Midbrain (tissue), 1 donor: ENCODE measurements at places on chromosomes 12 and 14.

DNA sequence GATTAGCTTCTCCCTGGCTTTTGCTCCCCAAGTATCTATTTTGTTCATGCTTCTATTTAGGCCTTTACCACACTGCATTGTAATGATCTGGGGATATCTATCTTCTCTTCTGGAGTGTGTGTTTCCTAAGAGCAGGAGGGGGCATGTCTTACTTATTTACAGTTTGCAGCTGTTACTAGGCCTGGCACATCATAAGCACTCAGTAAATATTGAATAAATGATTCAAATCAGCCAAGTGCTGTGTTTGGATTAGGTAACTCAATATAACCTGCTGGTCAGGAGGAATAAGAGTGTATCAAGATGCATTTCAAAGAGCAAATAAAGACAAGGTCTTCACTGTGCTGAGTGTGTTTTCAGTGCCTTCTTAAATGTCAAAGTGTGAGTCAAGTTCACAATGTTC lies 186.1 kb downstream of the FOXG1 start:
- DNase-seq = no peak

DNA sequence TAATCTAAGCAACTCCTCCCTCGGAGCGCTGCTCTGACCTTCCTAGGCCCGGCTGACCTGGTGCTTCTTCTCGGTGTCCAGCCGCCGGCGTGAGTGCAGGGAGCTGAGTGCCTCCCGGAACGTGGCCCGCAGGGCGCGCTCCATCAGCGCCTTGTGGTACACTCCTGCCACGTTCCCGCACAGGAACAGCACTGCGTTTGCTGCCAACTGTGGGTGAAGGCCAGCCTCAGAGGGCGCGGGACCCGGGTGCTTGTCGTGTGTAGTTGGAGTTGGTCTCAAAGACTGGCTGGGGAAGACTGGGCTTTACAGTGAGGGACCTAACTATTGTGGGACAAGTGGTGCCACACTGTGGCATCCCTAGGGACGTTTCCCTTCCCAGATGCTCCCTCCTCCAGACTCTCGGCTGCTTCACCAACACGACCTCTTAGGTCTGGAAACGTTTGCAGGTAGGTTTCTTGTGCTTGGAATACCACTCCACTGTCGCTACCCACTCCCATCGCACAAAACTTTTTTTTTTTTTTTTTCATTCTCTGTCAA lies 3.1 kb downstream of the ADCY4 start:
- DNase-seq = no peak

DNA sequence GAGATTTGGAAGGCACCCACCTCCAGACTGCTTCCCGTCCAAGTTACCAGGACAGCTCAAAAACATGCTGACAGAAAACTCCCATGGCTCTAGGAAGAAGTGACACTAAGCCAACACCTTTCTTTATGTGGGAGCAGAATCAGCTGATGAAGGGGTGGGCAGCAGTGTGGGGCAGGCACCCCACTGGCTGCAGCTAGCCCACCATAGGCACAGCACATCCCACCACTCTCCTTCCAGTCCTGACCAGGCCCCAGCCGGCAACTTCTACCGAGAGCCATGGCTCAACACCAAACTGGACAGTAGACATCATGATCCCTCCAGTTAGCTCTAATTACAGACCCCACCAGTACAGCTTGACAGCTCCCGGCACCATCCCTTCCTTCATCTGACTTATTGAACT lies 45.0 kb downstream of the SH2B3 start:
- DNase-seq = no peak

- no peak for DNase-seq
These were observed 207.7 kb upstream of the DDHD1 start for GRCh38 chr14:53360829-53361228.

- peak; percentile 26 for DNase-seq
These were observed 54.6 kb downstream of the TSPAN11 start for GRCh38 chr12:30980955-30981662.

DNA sequence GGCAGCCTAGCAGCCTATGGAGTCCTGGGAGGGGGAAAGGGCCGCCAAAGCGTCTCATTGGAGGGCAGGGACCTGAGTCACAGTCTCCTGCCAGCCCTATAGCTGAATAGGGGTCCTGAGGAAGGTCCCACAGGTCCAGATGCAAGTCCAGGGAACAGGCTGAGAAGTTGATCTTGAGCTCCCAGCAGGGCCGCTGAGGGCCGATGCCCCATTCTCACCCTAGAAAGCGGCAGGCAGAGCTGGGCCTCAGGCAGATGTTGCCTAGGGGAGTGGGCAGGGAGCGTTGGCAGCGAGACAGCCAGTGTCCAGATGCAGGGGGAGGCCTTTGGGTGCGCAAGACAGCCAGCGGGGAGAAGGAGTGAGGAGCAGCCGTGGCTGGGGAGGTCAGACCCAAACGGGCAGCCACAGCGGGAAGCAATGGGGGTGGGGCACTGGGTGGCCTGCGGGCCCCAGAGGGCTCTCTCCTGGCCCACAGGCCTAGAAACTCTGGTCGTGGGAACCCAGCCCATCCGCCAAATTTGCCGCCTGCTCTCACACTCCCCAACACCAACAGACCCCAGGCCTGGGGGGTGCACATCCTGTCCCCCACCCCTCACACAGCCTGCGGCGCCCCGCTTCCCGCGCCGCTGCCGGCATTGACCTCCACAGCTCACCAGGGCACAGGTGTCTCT lies 1.1 kb downstream of the HDAC7 start:
- DNase-seq = peak; percentile 28

- no peak for DNase-seq
These were observed 22.0 kb downstream of the MLXIP start for GRCh38 chr12:122100568-122100967.

DNA sequence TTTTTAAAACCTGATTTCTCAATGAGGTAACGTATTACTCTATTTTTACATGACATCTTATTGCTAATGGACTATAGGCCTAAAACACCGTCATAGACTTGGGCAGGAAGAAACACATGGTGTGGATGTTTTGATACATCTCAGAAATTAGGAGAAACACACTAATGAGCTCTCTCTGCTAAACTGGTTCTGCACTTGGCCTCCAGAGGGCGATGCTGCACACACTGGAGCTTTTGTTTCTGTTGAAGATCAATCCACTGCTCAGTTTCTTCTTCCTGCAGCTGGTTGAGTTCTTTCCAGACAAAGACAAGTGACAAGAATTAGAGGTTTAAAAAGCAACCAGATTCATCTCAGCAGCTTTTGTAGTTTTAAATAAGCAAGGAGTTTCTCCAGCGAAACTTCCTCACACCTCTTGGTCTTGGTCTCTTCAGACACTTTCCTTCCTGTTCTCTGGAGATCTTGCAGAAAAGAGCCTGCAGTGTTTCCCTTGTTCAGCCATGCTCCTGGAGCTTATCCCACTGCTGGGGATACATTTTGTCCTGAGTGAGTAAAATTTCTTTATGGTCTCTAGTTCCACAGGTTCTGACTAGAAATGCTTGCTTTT lies 178.5 kb upstream of the OR4E1 start:
- DNase-seq = peak; percentile 49

DNA sequence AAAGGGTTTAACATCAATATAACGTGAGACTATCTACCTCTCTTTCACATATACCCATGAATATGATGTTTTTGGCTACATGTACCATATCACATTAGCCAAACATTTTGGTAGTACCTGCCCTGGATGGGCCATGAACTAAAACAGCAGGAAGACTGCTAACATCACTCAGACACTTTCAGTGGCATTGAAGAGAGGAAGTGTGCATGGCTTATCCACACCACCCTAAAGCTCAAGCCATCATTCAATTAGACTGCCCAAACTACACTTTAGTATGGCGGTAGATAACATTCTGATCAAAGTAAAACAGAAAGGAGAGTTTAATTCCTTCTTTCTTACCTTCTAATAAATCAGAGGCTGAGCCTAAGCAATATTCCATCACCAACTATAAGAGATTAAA lies 103.0 kb downstream of the PEBP1 start:
- no peak for DNase-seq

DNA sequence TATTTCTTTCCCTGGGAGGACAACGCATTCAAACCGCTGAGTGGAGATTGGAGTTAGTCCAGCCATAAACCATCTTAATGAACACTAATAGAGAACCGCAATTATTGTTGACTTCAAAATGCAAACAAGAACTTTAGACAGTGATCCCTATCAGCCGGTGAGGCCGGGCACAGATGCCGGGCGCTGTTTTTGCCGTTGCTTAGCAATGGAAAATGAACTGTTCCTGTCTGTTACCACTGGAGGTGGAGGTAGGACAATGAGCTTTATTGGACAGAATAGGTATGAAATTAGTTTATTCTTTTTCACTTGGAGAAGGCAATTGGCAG lies 216.8 kb downstream of the TTC8 start:
- no peak for DNase-seq

DNA sequence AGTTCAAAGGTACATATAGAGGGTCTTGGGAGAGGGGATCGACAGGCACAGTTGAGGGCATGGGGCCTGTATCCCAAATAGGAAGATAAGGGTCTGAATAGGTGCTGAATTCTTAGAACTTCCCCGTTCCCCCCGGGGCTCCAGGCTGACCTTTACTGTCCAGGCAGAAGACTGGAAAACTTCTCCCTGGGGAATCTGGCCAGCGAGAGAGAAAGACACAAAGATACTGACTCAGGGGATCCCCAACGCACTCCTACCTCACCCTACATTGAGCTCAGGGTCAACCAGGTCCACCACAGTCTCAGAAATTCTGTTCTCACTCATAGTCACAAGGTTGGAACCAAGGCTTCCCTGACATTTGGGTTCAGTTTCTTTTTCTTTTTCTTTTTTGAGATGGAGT lies 46.2 kb downstream of the ACACB start:
- no peak for DNase-seq

GRCh38 chr12:6734506-6735387 lies 10.9 kb downstream of the COPS7A start:
- DNase-seq = no peak

DNA sequence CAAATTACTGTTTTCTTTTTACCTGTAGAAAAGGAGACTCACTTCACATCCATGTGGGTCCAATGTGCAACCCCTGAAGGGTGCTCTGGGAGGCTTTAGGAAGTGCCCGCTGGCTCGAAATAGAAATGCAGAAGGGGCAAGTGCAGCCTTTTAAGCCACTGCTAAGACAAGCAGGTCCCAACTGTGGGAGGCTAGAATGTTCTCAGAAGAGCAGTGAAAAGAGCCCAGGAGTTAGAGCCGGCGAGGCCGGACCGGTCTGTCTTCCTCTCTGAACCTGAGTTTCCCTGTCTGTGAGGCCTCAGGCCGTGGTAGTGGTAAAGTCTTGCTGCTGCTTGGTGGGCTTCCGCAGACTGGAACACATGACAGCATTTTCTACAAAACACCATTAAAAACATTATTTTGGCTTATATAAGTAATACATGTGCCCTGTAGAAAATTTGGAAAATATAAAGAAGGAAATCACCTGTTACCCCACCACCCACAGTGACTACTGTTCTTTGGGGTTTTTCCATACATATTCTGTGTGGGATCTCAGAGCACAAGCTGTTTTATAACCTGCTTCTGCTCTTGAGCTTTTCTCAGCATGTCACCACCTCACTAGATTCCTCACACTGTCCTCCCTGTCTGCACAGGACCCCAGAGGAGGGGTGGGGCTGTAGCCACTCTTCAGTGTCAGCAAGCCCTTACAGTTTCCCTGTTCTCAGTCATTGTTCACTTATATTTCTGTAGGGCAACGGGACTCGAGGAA lies 6.0 kb downstream of the CKB start:
- DNase-seq = no peak

DNA sequence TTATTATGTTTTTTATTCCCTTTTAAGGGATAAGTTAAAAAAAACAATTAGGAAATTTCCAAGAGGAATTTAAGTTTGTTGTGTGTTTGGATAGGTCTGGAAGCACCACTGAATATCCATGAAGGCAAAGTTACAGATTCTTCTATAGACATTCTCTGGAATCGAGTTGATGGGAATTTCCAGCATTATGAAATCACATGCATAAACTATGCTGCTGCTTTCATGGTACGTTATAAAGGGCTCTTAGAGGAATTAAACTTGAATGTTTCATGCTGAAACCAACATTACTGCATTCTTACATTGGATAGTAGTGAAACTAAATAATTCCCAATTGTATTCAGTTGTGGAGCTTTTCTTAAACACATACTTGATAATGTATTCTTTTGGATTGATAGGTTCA lies 21.5 kb upstream of the PTPRQ start:
- DNase-seq = no peak

DNA sequence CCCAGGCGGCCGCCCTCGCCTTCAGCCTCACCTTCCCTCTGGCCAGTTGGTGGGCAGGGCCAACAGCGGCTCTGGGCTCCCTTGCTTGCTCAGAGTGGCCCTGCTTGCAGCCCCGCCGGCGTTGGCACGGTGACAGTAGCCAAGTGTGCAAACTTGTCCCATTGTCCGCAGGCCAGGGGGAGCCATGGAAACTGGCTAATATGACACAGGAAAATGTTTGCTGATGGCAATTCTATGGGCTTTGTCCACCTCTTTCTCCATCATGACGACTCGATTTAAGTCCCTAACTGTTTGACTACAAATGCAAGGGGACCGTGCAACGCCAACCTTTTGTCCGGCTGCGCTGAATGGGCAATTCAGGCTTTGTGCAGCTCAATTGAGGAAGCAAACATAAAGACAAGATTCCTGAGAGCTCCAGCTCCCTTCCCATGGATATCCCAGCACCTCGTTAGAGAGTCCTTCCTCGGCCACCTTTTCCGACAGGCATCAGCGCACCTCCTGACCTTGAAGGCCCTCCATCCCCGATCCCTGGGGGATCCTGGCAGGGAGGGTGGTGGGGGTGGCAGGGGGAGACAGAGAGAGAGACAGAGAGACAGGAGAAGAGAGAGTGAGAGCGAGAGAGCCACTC lies 785 bp upstream of the FAM181A start:
- peak; percentile 72 for DNase-seq

- DNase-seq = no peak
These were observed 11.7 kb downstream of the PRPF40B start for GRCh38 chr12:49635036-49635435.

DNA sequence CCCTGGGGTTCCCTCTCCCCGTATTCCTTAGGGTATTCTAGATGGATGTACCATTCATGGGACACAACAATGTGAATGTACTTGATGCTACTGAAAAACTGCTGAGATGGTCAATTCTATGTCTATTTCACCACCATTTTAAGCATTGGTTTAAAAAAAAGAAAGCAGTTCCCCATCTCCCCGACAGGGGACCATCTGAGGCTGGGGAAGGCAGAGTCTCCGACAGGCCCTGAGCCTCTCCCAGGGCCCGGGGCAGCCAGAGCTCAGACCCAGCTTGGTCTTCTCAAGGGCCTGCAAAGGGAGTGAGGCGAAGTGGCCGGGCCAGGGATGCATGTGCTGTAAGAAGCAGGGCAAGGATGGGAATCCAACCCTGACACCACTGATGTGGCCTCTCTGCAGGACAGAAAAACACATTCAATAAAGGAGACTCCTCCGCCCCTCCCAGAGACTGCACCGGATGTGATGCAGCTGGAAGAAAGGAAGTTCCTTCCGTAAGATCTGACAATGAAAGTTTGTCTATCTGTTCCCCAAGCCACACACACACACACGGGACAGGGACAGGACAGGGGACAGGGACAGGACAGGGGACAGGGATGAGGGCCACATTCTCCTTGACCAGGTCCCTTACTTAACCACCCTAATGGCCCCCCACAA lies 234.1 kb downstream of the BCL11B start:
- DNase-seq = no peak

DNA sequence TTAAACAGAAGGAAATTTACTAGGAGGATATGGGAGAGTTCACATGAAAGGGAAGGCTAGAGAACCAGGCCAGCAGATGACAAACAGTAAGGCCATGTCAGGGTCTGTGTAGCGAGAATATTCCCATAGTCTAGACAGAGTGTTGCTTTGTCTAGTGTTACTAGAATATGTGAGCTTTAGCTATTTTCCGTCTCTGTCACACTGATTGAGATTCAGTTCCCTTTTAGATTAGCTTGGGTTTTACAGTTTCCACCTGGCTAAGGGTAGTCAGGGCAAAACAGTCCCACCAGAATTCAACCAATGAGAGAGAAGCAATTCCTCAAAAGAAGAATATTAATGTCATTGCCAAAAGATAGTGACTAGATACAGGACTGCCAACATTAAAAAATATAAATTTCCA lies 82.8 kb upstream of the MDM1 start:
- no peak for DNase-seq
